Osteoblast (primary cell): ENCODE measurements at places on chromosomes 3 and 15. TPM values are rescaled to one million over a fixed set of nuclear protein-coding genes. Genes with fewer than 3 reads are reported as not detected.

The ADGRG7 gene
- not detected in 2 replicates for total RNA-seq

The PGBD4 gene
- 1.8 and 2.1 TPM in 2 replicates for total RNA-seq

The TIGIT gene
- total RNA-seq, result not detected in 2 replicates

The LMOD3 gene
- not detected in 2 replicates for total RNA-seq

The TM4SF1 gene
- 209 and 210 TPM in 2 replicates for total RNA-seq

The CEMIP gene
- 579 and 687 TPM in 2 replicates for total RNA-seq

The SERINC4 gene
- total RNA-seq, result not detected in 2 replicates
